ENCODE measurements at places on chromosomes 5 and 9. TPM values are rescaled to one million over a fixed set of nuclear protein-coding genes. Genes with fewer than 3 reads are reported as not detected.

Gene FOXD4
- total RNA-seq = under 0.01 TPM

Gene AIF1L
- 0.37 TPM for total RNA-seq

Gene CFAP90
- total RNA-seq = not detected

Gene WDR31
- 0.98 TPM for total RNA-seq

Gene GMCL2
- total RNA-seq = not detected

Gene RAI14
- 173 TPM for total RNA-seq

Gene INSYN2B
- 6.6 TPM for total RNA-seq

Gene RAPGEF6
- total RNA-seq = 13.2 TPM

Gene PCDHA9
- total RNA-seq = under 0.01 TPM

Gene HAPLN1
- not detected for total RNA-seq

Gene CDH9
- total RNA-seq = not detected

Gene FABP6
- not detected for total RNA-seq

Gene IL5
- total RNA-seq = not detected

Gene TOR4A
- 16.0 TPM for total RNA-seq
